NCI-H2171 (cell line): ENCODE measurements at places on chromosomes 2 and 18.

GRCh38 chr2:112600634-112601033 lies 16.2 kb downstream of the CHCHD5 start:
- DNase-seq: no peak

DNA sequence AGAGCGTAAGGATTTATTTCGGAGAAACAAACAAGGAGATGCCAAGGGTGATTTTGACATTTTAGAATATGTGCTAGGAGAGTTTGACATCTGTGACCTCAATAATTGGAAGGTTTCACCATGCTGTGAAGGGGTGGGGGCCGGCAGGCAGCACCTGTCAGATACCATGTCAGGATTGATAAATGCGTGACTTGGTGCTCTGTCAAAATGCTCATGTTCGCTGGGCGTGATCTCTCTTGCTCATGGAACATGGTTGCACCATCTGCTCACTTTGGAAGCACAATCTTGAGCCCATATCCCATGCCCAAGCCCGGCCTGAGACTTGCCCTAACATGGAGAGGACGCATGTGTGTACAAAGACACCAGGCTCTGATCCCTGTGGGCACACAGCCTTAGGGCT lies 347.6 kb downstream of the RNF144A start:
- peak; percentile 91 for DNase-seq

DNA sequence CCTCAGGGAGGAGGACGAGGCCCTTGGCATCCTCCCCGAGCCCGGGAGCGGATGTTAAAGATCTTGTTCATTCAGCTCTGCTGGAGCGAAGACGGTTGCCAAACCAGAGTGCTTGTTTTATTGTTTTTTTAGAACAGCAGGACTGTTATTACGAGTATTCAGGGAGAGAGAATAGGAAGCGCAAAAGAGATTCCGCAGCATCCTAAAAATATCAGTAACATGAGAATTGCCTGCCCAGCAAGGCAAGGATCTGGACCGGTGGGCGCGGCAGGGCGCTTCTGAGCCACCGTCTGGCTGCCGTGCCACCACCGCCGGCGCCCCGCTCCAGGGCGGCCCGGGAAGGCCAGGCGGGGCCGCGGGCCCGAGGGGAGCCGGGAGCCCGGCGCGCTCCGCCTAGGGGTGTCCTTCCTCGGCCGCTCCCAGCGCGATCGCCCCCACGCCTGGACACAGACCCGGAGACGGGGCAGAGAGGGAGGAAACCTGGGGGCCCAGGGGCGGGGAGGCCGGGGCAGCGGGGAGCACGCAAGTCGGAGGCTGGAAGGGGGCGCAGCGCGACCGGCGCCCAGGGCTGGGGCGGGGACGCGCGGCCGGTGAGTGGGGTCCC lies 843 bp downstream of the CYS1 start:
- peak; percentile 64 for DNase-seq

GRCh38 chr2:12856934-12857601 lies 140.3 kb downstream of the TRIB2 start:
- DNase-seq: no peak

- no peak for DNase-seq
Observed at GRCh38 chr2:45964906-45965305, 313.4 kb downstream of the PRKCE start.

- DNase-seq: no peak
Observed at GRCh38 chr2:236503100-236503499, 66.5 kb upstream of the ACKR3 start.

DNA sequence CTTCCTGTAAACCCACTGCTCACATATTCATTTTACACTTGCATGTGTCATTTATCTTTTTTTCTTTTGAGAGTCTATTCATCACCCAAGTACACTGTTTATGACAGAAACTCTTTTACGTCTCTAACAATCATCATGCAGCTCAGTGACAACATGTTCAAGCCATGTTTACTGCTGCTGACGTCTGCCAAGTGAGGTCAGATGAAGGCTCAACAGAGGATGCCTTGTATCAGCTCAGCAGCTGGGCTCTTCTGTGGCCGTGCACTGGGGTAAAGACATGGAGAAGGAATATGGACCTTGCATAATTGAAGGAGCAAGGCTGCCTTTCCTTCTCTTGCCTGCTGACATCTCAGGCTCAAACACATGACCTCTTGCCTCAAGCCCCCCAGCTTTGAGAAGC lies 99.6 kb downstream of the ADD2 start:
- no peak for DNase-seq

- DNase-seq: no peak
Observed at GRCh38 chr2:130372833-130373807, 17.3 kb downstream of the PTPN18 start.

- DNase-seq: no peak
Observed at GRCh38 chr2:24147364-24147763, 24.1 kb downstream of the FAM228B start.

DNA sequence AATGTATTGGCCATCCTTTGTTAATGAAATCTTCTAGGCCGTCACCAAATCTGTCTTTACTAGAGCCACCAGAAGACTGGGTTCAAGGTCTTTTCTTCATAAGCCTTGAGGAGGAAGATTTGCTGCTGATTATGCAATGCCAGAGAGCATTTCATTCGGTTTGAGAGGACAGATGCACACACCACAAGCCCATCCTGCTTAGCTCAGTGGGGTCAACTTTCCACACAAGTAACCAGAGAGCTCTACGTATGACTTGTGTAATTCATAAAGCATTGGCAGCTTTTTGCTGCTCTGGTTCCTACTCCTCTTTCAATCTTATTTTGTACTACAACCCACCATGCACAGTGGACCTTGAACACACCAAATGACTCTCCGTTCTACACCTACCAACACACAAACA lies 106.9 kb downstream of the OSR1 start:
- no peak for DNase-seq

- no peak for DNase-seq
Observed at GRCh38 chr2:33118651-33119050, 171.9 kb downstream of the LTBP1 start.

- no peak for DNase-seq
Observed at GRCh38 chr2:104465981-104466380, 387.9 kb upstream of the POU3F3 start.

DNA sequence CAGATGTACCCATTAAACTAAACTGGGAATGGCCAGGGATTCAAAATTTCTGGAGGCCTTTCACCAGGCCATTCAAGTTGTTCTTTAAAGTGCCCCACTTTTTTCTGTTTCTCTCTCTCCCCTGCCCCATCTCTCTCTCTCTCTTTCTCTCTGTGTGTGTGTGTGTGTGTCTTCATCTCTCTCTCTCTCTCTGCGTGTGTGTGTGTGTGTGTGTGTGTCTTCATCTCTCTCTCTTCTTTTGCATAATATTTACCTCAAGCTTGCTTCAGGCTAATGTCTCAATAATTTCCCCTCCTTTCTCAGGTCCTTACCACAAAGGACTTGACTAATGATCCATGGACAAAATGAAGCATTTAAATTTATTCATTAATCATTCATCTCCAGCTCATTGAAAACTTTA lies 164.2 kb upstream of the KLHL14 start:
- no peak for DNase-seq

GRCh38 chr2:55000341-55000740 lies 49.9 kb downstream of the RTN4 start:
- no peak for DNase-seq

- no peak for DNase-seq
Observed at GRCh38 chr2:151085181-151085611, 176.5 kb downstream of the RBM43 start.

DNA sequence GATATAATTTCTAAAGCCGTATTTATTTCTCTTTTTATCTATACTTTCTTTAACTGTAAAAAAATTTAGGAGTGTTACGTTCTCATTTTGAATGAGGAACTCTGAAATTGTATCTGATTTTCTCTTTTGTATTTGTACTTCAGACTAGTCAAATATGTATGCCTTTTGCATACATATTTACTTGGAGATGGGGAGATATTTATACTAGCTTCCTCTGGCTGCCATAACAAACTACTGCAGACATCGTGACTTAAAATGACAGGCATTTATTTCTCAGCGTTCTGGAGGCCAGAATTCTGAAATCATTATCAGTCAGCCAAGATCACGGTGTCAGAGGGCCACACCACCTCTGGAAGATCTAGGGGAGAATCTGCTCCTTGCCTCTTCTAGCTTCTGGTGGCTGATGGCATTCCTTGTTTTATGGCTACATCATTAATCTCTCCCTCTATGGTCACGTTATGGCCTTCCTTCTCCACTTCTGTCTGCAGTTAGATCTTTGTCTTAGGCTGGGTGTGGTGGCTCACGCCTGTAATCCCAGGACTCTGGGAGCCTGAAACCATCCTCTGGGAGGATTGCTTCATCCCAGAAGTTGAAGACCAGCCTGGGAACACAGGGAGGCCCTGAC lies 8.2 kb downstream of the LCLAT1 start:
- DNase-seq: no peak

DNA sequence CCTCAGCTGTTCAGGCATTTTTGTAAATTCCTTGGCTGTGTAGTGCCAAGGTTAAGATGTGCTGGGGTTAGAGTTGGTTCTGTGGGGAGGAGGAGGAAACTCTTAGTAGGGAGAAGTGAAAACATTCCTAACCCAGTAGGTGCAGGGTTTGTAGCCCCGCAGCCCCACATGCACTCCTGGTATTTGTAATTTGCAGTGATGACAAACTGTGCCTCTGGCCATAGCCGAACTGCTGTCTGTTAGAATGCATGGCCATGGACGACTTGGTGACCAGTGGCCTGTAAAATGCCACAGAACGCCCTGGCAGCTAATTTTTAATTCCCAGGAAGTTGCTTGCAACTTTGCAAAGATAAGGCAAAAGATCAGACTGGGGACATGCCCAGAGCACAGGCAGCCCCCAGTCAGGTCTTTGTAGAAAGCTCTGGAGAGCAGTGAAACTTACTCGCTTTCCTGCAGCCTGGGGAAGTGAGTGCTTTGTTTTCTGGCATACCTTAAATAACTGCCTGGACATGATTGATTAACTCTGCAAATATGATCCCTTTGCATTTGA lies 38.4 kb downstream of the LYPD6B start:
- DNase-seq: no peak

GRCh38 chr18:77062518-77063003 lies 70.0 kb downstream of the MBP start:
- no peak for DNase-seq

- DNase-seq: no peak
Observed at GRCh38 chr18:78796693-78797455, 182.7 kb upstream of the SALL3 start.

- no peak for DNase-seq
Observed at GRCh38 chr2:65878011-65878340, 445.6 kb upstream of the SPRED2 start.

- DNase-seq: no peak
Observed at GRCh38 chr2:126913329-126913728, 14.6 kb downstream of the TEX51 start.

DNA sequence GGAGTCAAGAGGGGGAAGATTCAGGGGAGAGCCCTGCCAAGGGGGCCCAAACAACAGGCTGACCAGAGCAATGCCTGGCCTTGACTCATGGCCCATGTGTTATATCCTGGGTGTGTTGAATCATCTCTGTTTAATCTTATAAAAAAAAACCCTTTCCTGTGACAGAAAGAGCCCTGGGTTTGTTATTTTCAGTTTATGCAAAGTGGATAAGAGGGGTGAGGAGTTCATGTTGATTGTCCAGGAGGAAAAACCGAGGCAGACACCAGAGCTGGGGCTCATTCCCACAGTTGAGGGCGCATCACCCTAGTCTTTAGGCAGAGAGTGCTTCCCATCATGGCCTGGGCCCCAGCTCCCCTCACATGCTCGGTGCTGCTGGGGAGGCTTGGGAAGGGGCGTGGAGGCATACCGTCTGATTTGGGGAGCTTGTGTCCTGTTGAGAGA lies 30.9 kb upstream of the IL37 start:
- no peak for DNase-seq

GRCh38 chr2:234754126-234754525 lies 197.7 kb upstream of the SH3BP4 start:
- DNase-seq: no peak

DNA sequence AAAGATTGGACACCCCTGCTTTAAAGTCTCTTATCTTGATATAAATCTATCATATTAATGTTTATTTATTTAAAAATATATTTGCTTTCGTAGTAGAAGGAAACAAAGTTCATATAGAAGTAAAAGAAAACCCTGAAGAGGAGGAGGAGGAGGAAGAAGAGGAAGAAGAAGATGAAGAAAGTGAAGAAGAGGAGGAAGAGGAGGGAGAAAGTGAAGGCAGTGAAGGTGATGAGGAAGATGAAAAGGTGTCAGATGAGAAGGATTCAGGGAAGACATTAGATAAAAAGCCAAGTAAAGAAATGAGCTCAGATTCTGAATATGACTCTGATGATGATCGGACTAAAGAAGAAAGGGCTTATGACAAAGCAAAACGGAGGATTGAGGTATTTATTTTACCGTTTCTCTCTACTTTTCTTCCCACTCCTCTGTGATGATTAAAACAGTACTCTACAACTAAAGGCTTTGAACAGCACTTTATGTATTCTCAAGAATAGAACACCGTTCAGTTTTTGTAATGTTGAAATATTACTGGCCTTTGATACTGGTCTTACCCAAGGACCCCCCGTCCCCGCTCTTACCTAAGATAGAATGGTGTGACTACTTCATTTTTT lies 39.2 kb downstream of the EIF5B start:
- no peak for DNase-seq

DNA sequence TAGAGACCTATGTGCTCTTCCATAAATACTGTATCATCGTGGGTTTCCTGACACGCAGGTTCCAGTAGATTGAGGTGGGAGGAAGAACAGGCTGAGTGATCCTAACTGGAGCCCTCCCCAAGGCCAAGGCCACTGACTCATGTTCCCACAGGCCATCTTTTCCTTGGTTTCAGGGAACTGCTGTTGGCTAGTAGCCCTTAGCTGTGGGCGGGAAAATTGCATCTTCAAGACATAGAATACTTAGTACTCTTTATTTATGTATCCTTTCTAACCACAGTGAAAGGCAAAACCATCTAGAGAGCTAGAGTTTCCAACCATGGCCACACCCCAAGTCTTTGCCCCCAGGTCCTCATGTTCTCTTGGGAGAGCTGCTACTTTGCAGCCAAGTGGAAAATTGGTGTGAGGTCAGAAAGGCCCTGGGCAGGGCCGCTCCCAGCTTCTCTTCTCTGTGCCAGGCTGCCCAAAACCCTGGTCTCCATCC lies 55.9 kb downstream of the COPS8 start:
- DNase-seq: no peak

DNA sequence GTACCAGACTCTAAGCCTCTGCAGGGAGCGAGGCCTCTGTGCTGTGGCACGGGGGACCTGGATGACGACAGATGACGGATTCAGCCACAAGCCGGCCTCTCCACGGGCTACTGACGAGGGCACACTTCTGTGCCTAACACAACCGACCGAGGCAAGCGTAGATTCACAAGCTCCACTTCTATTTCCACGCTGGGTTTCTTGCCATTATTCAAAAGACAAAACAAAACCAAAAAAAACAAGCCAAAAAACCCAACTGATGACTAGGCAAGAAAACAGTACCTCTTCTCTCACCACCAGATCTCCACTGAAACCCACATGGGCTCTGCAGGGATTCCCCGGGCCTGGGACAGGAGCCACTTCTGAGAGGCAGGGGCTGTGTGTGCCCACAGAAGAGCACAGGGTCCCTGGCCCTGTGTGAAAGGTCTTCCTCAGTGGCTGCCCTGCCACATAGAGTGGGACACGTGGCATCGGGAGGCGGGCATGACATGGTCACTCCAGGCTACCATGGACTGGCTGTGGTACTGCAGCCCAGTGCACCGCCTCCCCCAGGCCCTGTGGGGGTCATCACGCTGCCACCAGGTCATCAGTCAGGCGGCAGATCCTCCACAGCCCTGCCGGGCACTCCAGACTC lies 254.7 kb downstream of the HDAC4 start:
- DNase-seq: no peak

- no peak for DNase-seq
Observed at GRCh38 chr2:181805228-181806038, 86.1 kb upstream of the ITPRID2 start.
